ENCODE measurements at places on chromosomes 11 and 22. TPM values are rescaled to one million over a fixed set of nuclear protein-coding genes. Genes with fewer than 3 reads are reported as not detected.

- DNase-seq, result no peak
These were observed 304.1 kb downstream of the C11orf87 start for GRCh38 chr11:109726061-109726460.

DNA sequence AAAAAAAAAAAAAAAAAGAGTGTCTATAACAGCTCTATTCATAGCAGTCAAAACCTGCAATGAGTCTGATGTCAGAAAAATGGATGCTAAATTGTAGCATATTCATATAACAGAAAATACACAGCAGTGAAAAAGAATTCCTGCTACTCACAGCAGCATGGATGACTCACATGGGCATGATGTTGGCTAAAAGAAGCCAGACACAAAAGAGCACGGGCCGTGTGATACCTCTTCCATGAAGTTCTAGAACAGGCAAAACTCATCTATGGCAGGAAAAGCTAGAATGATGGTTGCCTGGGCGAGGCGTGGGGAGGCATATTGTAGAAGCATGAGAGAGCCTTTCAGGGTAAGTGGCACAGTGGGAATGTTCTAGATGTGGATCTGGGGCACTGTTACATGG lies 18.9 kb downstream of the PLAAT3 start:
- no peak for DNase-seq

BTBD18 gene
- total RNA-seq, result not detected

GRCh38 chr22:40757071-40757470 lies 62.1 kb downstream of the SLC25A17 start:
- DNase-seq, result no peak

- DNase-seq, result peak; percentile 28
These were observed 428.0 kb downstream of the LARGE1 start for GRCh38 chr22:33492210-33492651.

DNA sequence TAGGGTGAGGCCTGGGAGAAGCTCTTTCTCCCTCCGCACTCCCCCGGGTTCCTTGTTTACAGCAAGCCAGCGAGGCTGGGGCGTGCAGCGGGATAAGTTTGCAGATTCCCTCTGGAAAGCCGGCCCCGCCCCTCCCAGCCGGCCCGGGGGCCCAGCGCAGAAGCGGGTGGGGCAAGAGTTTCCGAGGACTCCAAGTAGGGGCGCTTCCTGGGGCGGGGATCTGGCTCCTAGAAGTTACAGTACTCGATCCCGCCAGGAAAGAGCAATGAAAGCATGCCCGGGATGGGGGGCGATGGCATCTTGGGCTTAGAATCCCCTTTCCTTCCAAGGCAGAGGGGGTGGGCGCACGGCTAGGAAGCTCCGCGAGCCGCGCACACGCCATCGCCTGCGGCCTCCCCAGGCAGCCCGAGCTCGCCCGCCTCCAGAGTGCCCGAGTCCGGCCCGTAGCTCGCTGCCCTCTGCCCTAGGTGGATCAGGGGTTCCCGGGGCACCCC lies 385 bp downstream of the TST start:
- DNase-seq, result no peak

OR5B21 gene
- not detected for total RNA-seq

DNA sequence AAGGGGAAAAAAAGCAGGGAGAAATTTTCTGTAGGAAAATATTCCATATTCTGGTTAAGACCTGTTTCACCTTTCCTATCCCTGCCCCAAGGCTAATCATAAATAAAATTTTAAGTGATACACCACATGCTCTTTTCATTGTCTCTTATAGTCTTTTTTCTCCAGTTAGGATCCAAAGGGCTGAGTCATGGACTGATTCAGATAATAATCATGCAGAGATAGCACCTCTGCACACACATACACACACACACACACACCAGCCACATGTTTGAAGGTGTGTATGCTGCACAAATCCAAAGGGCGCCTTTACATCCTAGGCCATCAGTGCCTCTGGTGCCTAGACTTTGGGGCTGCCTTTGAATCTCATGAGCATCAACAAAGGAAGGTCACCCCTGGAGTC lies 35.5 kb upstream of the CWF19L2 start:
- no peak for DNase-seq

DNA sequence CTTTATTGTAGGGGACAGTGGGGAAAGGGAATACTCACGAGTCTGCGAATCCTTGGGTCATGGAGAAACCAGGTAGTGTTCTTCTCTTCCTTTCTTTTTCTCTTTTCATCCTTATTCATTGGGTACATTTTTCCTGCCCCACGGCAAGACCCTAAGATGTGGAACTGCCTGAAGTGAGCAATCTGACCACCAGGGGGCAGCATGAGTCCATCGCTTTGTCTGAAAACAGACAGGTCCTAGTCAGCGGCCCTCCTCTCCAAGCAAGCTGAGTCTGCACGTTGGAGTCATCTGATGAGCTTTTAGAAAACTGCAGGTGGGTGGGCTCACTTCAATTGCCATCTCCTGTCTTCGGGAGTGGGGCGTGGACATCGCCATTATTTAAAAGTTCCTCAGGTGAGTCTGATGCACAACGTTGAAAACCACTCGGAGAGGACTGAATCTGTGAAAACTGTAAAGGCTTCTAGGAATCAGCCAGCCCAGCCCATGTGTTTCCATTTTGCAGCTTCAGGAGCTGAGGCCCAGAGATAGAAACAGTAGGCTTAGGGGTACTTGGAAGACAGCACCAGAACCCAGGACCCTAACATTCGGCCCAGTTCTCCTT lies 34.0 kb upstream of the FBXO3 start:
- peak; percentile 84 for DNase-seq

DNA sequence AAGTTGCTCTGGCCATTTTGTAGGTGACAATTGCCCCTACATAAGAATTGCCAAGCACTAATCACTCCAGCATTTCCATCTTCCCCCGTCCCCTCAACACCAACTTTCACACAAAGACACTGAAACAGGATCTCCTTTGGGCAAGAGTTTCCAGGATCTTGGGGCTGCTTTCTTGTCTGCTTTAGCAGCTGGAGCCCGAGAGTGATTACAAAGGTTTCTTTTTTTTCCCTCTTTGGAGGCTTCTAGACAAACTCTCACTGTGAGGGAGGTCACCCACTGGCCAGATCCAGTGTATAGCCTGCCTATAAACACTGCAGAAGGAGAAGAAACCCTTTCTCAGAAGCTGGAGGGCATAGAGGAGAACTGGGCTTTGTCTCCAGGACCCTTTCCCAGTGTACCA lies 92.5 kb downstream of the APIP start:
- DNase-seq, result no peak

GRCh38 chr11:90594658-90595057 lies 371.8 kb upstream of the CHORDC1 start:
- no peak for DNase-seq

DNA sequence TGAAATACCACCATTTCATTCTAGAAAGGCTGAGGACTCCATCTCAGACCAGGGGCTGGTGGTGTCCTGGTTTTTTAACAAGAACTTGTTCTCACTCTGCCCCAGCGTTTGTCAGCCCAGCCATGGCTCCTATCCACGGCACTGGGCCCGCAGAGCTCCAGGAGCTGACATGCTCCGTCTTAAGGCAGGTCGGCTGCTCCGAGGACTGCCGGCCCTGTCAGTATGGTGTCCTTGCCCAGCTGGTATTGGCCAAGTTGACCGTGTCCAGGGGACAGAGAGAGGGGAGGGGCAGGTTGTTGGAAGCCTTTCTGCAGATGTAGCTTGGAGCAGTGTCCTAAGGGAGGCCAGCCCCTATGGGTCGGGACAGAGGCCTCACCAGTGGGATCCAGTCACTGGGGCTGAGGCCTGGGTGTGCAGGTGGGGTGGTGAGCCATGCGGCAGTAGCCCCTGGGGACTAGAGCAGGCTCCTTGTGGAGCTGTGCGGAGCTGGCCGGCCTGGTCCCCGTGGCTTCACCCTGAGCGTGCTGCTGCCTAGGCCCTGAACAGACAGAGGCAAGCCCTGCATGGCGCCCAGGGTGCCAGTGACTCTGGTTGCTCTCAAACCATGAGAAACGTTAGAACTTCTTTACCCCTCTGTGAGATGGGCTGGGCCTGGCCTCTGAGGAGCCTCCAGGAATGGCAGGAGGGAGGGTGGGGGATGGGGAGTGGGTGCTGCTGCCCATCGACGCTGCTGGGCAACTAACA lies 39.9 kb upstream of the KCNQ1OT1 start:
- no peak for DNase-seq

DNA sequence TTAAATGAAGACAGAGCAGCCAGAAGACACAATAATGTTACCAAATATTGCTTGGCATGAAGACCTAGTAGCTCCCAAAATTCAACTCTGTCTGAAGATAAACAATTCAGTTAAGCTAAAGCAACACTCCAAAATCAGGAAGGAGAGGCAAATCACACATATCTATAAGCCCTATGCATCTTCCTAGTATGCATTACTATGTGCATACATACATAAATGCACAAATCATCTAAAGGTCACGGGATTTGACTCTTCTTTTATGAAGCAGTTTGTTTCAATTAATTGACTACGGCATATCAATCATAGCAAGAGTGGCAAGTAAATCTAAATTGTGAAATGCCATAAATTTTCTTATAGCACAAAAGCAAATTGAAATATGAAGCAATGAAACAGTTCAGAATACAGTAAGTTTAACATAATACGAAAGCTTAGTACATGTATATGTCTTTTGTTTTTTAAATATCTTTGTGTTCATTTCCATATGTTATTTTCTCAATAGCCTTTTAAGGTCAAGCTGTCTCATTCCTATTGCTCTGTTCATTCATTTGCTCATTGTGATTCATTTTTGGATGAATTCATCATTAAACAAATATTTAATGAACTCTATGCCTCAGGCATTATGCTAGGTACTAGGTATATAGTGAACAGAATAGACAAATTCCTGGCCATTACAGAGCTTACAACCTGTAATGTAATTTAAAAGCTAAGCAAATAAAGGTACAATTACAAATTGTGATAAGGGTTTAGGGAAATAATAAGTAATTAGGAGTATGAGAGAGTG lies 540.5 kb downstream of the DLG2 start:
- no peak for DNase-seq

DDT gene
- total RNA-seq, result 117 TPM

FDXACB1 gene
- total RNA-seq, result 4.2 TPM

CASP1 gene
- 106 TPM for total RNA-seq

GRCh38 chr11:76208438-76209374 lies 2.4 kb upstream of the WNT11 start:
- DNase-seq, result peak; percentile 73

DNA sequence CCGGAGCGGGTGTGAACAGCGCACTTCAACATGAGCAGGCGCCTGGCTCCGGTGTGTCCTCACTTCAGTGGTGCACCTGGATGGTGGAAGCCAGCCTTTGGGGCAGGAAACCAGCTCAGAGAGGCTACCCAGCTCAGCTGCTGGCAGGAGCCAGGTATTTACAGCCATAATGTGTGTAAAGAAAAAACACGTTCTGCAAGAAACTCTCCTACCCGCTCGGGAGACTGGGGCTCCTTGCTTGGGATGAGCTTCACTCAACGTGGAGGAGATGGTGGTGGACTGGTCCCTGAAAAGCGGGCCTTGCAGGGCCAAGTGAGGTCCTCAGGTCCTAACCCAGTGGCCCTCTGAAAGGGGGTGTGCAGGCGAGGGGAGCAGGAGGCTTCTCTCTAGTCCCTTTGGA lies 7.5 kb downstream of the MCAM start:
- no peak for DNase-seq

PAK1 gene
- total RNA-seq, result 59.0 TPM

- no peak for DNase-seq
These were observed 10.6 kb upstream of the MPPED1 start for GRCh38 chr22:43401233-43401632.

GRCh38 chr11:3626250-3626960 lies 15.4 kb downstream of the ART5 start:
- DNase-seq, result no peak

DNA sequence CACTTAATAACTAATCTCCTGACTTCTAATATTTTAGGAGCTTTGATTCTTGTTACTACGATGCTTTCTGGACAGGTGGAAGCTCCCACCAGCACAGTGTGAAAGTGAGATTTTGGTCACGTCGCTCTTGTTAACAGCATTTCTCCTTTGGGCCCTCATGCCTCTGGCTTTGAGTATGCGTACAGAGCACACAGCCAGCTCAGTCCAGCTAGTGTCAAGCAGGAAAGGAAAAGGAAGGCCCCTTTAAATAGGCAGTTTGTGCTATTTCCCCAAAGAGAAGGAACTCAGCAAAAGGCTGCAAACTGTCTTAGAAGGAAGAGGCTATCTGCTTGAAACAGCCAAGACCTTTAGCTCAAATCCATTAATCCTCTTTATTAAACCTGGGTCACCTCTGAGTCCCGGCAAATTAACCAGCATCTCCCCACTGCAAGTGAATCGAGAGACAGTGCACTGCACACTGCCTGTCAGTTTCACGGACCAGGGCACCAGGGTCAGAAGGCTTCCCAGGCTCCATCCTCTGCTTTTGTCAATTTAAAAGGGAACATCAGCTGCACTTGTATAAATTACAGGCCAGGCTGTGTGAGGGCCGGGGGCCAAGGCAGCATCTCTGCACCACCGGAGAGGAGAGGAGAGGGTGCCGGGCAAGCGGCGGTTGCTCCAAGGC lies 34.7 kb downstream of the OPCML start:
- DNase-seq, result no peak

DNA sequence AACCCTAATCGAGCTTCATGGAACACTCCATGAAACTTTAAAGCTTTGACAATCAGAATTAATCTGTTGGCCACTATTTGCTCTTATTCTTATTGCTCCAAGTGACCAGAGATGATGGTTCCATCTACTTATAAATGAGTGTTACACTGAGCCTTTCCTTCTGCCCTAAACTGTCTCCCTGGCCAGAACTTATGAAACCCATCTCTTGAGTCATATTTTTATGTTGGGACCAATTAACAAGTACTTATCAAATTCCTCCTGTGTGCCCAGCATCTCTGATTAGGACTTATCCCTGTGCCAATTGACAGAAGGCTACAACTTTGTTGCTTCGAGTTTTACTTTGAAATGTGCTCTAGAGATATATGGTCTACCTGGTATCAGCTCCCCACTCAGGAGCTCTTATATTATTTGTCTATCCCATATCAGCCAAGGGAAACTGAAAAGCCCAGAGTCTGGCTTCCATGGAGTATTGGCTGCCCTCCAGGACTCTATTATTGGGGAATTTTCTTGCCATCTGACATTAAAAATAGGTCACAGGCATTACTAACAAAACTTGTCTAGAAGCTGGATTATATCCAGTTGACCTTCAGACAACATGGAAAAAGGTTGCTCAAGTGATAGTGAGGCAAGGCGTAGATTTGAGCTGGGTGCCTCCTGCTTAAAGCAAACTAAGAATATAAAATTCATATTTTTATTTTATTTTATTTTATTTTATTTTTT lies 8.8 kb downstream of the KREMEN1 start:
- DNase-seq, result no peak

DNAJB7 gene
- total RNA-seq, result not detected

GRCh38 chr22:50260801-50261614 lies 475 bp downstream of the MAPK12 start:
- peak; percentile 29 for DNase-seq

DNA sequence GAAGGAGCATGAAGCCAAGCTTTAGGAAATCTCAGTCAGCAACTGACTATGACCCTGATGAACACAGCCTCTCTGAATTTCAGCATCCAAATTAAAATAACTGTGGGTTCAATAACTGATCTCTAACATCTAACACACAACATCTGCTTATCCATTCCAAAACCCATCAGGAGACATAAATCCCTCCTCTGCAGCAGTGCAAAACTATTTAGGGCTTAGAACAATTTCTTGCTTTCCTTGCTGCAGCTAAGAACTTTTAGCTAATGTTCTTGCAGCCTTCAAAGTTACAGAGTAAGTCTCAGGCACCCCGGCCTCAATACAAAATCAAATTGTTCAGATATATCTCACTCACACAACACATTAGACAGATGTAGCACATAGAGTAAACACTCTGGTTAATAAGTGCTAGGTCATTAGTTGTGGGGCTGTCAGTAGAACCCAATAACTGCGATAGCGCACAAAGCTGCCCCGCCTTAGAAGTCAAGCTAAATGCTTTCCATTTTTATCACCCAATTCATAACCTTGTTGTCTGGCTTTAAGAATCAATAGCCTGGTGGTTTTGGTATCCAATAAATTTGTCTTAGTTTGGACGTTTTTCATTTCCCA lies 139.6 kb downstream of the LARGE1 start:
- no peak for DNase-seq

NR1H3 gene
- 10.0 TPM for total RNA-seq
